ENCODE measurements at places on chromosomes 2 and 18. TPM values are rescaled to one million over a fixed set of nuclear protein-coding genes. Genes with fewer than 3 reads are reported as not detected.
A peak's percentile ranks its signal among the peaks of the same experiment; 100 is the strongest.

Gene RAX
- not detected for total RNA-seq

Gene SLC9A4
- total RNA-seq: 0.04 TPM

Gene TUBA4B
- not detected for total RNA-seq

Gene ABCA12
- not detected for total RNA-seq

DNA sequence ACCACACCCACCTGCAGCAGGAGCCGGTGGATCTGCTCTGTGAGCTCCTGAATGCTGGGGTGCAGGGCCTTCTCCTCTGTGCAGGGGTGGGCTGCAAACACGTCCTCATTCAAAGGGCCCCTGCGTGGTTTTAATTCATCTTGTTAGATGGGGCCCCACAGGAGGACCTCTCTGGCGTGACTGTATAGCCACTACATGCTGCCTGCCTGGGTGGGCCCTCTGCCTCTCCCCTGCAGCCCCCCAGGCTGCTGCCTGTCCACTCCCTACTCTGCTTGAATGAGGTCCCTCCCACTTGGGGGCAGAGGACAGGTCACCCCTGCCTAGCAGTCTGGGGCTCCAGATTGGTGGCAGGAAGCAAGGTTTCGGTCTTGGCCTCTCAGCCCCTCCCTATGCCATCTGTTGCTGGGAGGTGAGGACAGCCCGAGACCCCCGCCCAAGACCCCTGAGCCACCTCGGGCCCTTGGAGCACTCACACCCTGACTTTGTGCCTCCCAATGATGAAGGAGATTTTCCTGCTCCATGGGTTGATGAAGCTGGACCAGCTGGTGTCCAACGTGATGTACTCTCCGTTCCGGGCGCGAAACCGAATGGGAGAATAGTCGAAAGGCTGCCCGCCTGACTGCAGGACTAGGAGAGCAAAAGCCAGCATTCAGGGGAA lies 22.0 kb upstream of the HES6 start:
- DNase-seq: no peak

- DNase-seq: no peak
These were observed 42.1 kb downstream of the NOP58 start for GRCh38 chr2:202307690-202308089.

- peak; percentile 74 for DNase-seq
These were observed 463 bp upstream of the ALPP start for GRCh38 chr2:232377841-232378734.

GRCh38 chr18:40652321-40652720 lies 1302.7 kb upstream of the PIK3C3 start:
- no peak for DNase-seq

- DNase-seq: no peak
These were observed 297.3 kb downstream of the ETAA1 start for GRCh38 chr2:67694445-67694844.

- no peak for DNase-seq
These were observed 14.9 kb upstream of the FAP start for GRCh38 chr2:162258169-162258568.

- no peak for DNase-seq
These were observed 213.1 kb upstream of the GULP1 start for GRCh38 chr2:188078534-188078933.

DNA sequence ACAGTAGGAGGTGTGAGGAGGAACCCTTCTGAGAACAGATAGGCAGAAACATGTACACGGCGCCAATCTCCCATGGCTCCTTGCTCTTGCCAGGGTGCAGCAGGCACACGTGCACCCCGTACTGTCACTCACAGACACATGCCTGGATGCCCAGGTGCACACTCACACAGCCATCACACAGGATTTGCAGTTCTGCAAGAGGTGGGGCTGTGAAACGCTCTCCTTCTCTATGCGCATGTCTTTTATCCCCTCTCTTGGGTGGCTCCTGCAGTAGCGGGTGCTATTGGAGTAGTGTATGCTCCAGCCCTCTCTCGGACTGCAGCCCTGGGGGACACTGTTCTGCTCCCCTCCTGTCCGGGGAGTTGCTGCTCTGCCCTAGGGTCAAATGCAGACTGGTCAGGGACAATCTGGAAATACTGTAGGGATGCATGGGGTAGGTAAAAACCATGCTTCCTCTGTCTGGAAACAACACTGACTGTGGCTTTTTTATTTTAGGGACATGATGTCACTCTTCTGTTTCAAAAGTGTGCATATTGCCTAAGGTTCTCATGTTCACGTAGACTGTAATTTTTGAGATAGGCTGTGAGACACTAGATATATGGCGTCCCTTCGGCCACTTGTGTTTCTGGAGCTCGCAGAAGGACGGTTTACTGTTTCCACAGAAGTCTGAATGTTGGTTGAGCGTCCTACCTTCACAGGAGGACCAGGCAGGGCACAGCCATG lies 118.5 kb downstream of the PRKCE start:
- DNase-seq: no peak

- DNase-seq: no peak
These were observed 1.1 kb downstream of the TRABD2A start for GRCh38 chr2:84879584-84880394.

DNA sequence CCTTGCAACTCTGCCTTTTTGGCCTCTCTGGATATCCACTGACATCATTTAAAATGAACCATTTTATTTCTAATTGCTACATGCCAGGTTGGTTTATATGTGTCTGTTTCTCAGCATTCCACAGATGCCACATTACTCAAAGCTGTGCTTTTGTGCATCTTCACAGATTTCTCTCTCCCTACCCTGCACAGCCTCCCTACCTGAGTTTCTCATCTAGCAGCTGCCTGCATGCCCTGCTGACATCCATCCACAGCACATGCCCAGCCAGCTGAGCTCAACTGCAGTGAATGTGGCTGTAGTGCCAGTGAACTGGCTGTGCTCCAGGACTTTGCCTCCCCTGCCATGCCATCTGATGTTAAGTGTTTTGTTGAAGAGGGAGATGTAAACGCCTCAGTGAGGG lies 44.5 kb downstream of the PKP4 start:
- no peak for DNase-seq

DNA sequence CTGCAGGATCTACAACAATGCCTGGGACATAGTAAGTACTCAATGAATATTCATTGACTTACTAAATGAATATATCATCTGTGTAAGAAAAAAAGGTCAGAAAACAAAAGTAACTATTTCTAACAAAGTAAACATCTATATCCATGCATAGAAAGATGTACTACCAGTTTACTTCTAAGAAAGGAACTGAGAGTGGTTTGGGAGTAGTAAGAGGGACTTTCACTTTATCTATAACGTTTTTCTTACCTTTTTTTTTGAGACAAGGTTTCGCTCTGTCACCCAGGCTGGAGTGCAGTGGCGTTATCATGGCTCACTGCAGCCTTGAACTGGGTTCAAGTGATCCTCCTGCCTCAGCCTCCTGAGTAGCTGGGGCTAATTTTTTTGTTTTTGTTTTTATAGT lies 25.7 kb downstream of the DHX57 start:
- no peak for DNase-seq
